ENCODE measurements at places on chromosomes 6 and 20.

- no peak for DNase-seq
Measured at GRCh38 chr20:50655311-50655880, 35.9 kb downstream of the RIPOR3 start.

- peak; percentile 6 for DNase-seq
Measured at GRCh38 chr6:125114248-125114858, 39.2 kb upstream of the TPD52L1 start.

DNA sequence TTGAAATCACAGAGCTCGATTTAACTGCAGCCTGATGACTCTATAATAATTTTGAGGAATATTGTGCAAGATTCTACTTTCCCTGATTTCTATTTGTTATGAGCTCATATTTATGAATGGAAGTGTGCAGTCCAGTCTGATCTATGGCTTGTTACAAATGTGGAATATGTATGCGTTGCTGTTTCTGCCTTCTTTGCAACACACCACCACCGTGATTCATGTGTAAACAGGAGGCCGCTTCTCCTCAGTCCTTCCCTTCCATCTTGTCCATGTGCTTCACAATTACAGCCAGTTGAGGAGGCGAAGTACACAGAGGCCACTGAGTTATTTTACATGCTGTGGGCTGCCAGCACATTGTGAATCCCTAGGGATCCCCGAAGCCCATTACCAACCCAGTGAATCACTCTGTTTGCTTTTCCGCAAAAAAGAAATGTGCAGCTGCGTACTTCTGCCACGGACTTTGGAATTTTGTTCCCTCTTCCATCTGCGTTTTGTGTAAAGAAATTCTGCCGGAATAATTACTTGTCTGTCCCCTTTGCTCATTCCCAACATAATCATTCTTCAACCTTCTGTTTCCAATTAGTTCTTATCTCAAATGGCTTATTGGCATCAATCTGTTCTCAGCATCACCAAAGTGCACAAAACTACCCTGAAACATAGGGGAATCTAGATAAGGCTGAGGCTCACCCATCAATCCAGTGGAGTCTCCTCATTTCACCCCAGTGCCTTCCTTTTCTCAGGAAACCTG lies 551.6 kb upstream of the CITED2 start:
- DNase-seq: no peak

DNA sequence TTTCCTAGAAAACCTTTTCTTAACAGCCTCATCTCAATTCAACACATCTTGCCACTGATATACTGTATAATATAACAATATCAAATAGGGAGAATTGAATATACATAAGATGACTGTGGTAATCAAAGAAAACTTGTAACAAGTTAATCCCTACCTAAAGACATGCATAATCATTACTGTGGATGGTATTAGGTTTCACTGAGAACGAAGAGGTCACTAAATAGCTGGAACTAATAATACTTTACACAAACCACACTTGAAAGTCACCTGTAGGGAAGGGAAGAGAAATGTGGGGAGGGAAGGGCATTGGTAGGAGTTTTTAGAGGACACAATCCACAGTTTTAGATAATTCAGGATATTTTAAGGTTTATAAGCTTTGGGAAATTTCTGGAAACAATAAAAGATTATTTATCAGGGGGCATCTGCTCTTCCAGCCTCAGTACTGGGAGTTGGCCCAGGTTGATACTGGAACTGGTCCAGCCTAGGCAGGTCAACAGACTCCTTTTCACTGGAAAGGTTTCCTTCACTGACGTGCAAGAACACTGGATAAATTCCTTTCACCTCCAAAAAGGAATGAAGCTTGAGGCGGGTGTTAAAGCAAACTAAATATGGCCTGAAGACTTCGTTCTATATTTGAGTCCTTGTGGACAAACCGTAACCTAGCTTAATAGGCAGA lies 44.0 kb downstream of the MAP7 start:
- DNase-seq: no peak

DNA sequence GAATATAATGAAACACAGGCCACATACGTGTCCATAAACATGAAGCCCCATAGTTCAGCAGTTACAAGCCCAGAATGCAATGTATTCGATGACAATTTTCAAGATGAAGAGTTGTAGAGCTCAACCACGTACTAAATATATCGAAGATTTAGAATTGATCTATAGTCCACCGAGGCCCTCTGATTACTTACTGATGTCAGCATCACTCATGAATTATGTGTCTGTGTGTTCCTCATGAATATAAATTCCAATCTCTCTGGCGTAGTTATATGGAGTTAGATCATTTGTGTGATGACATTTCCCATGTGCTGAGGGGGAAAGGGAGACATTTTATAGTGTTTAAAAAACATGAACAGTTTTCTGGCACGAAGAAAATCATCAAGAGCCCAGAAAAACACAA lies 97.5 kb downstream of the PFDN4 start:
- DNase-seq: no peak

GRCh38 chr6:157562997-157563396 lies 182.0 kb downstream of the ZDHHC14 start:
- DNase-seq: no peak

GRCh38 chr6:131749023-131749422 lies 38.2 kb upstream of the CTAGE9 start:
- DNase-seq: no peak

GRCh38 chr6:7264041-7264440 lies 49.0 kb downstream of the SSR1 start:
- no peak for DNase-seq

- DNase-seq: no peak
Measured at GRCh38 chr20:36549628-36549941, 8.3 kb downstream of the MYL9 start.

GRCh38 chr6:2132416-2132815 lies 113.0 kb downstream of the GMDS start:
- DNase-seq: no peak

DNA sequence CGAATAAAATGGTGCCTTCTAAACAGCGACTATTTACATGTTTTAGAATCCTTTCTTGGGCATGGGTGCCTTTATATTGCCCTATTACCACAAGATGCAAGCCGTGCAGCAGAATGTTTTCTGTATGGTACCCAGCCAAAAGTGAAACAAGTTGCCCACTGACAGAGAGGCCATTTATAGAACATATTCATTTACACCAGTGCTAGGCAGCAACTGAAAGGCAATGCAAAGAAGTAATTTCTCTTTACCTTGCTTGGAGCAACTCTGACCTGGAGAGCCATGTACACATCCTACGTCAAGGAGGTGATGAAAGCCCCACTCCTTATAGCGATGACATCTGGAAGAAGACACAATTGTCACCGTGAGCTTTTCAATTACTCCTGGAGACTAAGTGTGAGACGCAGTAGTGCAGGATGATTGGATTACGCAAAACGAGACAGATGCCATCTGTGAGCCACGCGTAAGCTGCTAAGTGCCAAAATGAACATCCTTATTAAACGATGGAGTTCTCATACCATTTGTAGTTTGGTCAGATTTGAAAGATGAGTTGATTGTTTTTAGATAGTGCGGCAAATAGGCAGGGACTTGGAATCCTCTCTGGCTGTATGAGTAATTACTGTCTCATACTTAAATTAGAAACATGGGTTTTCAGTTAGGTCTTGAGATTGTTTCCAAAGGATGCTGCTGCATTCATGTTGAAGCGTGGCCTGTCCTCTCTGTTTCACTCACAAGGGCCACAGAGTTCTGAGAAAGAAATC lies at the start of gene TMEM244:
TSS of gene TMEM244 (minus strand) at position 408 of the 758 bp plus-strand sequence. CDS start at position 281, 127 bp downstream.
- DNase-seq: peak; percentile 55

DNA sequence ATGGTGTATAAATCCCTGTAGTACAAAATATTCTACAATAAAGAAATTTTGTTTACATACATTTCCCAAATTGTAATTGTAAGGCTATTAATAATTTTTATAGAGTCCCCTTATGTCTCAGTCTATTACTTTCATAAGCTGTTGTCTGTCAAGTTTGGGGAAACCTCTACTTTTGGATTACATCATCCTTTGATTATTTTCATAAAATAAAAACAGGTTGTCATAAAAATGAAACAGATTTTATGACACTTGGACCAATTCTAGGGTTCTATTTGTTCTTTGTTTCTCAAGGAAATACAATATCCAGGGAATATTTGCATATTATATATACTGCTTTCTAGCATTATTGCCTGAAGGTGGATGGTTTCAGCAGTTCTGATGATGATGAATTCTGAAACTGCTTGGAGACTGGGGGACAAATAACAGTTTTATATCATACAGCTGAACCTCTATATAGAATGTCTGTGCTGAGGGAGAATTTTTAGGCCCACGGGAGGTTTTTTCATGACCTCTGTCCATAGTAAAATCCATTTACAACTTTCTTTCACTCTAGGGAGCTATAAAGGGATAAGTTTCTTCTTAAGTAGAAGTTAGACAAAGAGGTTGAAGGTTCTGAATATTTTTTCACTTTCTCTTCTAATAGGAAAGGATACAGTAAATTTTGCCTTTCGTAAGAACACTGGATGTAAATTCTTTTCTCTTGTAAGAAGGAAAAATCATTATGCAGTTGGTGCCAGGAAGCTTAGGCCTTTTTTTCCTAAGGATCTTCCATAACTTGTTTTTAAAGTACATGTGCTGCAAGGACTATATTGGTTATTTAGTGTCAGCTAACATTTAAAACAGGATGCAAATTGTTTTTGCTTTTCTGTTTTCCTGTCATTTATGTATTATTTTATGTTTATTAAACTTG lies 58.0 kb downstream of the CD2AP start:
- no peak for DNase-seq

- no peak for DNase-seq
Measured at GRCh38 chr6:27280064-27280539, 32.0 kb downstream of the POM121L2 start.

DNA sequence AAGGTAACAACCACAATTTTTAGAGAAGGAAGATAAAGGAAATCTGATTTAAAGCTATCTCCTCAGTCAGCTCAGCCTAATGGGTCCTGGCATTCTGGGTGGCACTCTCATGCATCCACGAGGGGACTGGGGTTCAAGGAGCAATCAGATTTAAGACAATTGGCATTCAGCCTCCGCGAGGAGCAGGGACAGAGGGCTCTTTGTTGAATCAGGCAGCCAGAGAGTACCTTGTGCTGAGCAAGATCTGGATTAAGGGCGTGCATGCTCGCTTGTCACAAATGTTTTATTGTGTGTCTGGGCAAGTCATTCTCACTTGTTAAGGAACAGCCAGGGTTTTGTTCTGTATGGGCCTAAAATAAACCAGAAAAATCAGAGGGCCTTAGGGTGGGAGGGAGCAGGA lies 475.3 kb upstream of the NRSN1 start:
- no peak for DNase-seq

GRCh38 chr6:167734662-167735083 lies 92.0 kb upstream of the AFDN start:
- no peak for DNase-seq

DNA sequence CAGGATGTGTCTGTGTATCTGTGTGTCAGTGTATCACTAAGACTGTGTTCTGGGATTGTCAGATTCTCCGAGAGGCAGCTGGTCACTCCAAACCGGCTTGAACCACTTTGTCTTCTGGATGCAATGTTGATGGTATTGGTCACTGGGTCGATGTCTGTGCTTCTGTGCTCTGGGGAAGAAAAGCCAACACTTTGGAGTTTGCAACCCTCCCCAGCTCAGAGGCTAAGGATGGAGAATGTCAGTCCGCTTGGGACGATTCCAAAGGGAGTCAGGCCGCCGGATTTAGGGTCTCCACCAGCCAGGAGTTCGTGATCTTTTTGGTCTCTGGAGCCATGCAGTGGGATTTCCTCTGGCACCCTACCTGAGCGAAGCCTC lies 5.2 kb downstream of the MAFB start:
- DNase-seq: no peak

DNA sequence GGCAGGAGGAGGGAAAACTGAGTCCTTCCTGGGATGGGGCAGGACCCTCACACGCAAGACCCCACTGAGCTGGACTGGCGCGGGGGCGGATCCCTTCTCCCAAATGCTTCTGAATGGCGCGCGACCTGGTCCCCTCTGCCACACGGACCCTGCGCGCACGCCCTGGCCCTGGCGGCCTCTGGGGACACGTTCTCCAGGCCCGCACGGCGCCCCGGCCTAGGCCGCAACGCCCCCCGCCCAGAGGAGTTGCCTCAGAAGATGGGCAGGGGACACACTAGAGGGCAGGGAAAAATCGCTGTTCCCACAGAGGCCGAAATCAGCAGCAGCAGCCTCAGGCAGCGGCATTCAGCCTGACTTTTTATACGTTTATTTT lies 45.2 kb upstream of the OSTM1 start:
- DNase-seq: no peak

GRCh38 chr6:149217466-149217888 lies 100.0 kb upstream of the TAB2 start:
- no peak for DNase-seq

DNA sequence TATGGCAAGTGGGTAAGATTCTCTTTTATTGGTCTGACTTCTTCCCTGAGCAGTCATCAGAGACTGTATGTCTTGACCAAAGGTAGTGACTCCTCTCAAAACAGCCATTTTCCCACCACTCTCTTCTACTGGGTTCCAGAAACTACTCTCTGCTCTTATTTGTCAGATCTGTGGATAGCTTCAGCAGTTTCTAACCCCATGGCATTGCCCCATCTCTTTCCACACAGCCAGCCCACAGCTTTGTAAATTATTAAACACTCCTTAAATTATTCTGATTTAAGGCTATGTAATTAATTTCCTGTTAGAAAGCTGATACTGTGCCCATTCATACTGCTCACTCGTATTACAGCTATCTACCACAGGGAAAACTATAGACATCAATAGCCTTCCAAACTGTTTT lies 138.4 kb upstream of the CNR1 start:
- no peak for DNase-seq

DNA sequence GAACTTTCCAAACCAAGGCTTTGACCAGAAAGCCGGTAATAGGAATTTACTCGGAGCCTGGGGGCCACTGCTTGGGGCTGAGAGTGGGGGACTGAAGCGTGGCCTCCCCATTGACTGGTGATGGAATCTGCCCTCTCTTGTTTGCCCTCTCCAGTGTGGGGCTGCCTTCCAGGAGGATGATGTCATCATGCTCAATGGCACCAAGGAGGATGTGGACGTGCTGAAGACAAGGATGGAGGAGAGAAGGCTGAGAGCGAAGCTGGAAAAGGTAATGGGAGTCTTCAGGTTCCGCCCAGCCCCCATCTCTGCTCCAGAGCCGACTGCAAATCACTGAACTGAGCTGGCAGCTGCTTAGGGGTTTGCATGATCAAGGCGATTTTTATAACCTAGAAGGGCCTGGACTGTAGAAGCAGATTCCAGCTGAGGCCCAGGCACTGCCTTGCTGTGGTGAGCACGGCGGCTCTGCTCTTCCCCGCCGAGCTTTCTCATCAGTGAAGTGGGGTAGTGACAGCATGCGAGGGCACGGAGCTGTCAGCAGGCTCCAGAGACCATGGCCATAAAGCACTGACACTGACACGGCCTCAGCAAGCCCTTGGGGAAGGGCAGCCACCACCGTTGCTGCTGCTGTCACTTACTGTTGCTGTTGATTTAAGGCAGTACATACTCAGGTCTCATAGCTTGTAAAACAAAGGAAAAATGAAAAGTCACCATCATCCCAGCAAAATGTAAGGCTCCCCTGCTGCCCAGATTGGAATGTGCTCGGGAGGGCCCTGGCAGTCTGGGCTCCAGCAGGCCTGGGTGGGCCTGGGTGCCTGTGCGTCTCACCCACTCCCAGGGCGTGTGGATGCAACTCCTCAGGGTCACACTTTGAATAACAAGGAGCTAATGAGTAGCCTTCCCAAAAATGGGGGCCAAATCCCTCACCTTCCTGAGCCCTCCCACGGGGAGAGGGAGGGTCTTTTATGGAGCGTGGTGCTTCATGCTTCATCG lies 11.1 kb upstream of the FAM209A start:
- DNase-seq: no peak

All from CD4-positive, alpha-beta T cell treated with Interferon alpha-2 for 1 hour (primary cell).